ENCODE measurements at places on chromosomes 7 and 10. TPM values are rescaled to one million over a fixed set of nuclear protein-coding genes. Genes with fewer than 3 reads are reported as not detected.

Gene CDH23
- total RNA-seq = 56.2 TPM

Gene SPAM1
- total RNA-seq = not detected

Gene DEPP1
- 8.2 TPM for total RNA-seq

Gene PHKG1
- not detected for total RNA-seq

- H3K27me3 ChIP-seq = no peaks in the 10 kb centered on the region
- no peak overlapping the region for H3K27ac ChIP-seq
- H3K36me3 ChIP-seq = no peaks in the 10 kb centered on the region
These were observed 118.6 kb downstream of the PPP1R9A start for GRCh38 chr7:95026018-95026417.

GRCh38 chr7:148622887-148623585 lies 32.5 kb downstream of the C7orf33 start:
- no peak overlapping the region for H3K27ac ChIP-seq
- no peaks in the 10 kb centered on the region for H3K36me3 ChIP-seq
- no peak for DNase-seq
- no peaks in the 10 kb centered on the region for H3K27me3 ChIP-seq
- H3K4me1 ChIP-seq = no peaks in the 10 kb centered on the region

Data from uterus (tissue), 4 donors.